AG10803 (cell line): ENCODE measurements at places on chromosomes 1 and 21.

DNA sequence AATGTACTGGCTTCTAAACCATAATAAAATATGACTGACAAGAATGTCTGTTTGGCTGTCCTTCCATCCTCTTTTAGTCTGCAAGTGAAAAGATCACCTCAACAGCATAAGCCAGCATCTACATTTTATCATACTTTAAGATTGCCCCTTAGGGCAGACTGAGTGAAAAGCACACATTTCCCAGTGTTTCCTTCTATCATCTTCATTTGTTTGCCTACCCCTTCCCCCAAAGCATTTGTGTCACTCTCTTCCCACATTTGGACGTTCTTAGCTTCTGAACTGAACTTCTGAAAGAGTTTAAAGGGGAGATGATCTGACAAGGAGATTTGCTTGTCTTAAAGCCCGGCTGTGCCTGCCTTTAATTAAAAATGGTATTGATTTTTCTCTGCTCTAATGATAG, 322.2 kb downstream of the SPATA17 start:
- no peak for DNase-seq

DNA sequence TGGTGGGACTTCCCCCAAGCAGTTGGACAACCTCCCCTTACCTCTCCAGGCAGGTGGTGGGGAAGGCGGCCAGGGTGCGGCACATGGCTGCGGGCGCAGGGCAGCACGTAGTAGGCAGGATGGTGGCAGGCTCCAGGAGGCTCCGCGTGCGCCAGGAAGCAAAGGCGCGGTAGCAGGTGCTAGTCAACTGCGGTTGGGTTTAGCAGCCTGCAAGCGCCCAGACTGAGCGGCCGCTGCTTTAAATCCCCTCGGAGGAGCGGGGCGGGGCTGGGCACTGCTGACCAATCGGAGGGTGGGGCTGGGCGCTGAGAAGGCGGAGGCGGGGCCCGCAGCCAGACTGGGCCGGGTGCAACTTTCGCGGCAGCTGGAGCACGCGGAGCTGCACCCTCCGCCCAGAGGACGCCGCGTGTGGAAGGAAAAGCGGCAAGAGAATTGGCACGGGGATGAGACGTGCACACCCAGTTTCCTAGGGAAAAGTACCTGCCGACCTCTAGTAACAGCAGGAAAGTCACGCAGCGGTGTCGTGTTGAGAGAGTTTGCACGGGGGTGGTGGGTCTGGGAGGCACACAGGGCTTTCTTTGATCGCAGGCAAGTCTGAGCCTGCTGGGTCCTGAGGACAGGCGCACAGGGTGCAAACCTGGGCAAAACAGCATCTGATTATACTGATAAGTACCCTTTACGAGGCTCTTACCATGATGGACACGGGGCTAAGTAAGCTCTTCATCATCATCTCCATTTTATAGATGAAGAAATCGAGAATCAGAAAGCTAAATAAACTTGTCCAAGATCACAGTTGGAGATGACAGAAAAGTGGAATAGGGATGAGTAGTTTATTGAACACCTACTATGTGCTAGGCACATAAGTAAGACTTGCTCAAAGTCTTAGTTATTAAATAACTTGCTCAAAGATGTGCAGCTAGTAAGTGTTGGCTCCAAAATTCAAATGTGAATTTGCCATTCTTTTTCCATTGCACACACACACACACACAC, at the start of gene RGS16:
RGS16 (minus strand) TSS at position 215 of the 990 bp plus-strand sequence; CDS start at position 85, 130 bp downstream.
- peak; percentile 69 for DNase-seq

- no peak for DNase-seq
Measured at GRCh38 chr1:179205284-179205683, 24.2 kb downstream of the ABL2 start.

DNA sequence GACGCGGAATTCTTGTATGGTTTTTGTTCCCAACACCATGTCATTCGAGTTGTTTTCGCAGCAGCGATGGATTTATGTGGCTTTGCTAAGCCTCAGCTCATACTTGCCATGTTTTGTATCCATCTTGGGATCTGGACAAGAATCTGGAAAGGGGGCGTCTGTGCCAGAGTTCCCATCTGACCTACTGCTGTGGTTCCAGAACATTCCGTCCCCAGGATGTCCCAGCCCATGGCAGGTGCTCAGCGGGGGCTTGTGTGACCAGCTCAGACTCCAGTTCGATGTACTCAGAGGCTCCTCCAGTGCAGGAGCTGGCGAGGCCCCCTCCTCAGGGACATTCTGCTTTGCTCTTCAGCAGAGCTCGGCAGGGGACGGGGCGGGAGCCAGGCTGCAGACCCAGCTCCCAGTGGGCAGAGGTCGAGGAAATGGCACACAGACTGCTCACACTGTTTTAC, 24.0 kb upstream of the ADARB1 start:
- DNase-seq = peak; percentile 71

DNA sequence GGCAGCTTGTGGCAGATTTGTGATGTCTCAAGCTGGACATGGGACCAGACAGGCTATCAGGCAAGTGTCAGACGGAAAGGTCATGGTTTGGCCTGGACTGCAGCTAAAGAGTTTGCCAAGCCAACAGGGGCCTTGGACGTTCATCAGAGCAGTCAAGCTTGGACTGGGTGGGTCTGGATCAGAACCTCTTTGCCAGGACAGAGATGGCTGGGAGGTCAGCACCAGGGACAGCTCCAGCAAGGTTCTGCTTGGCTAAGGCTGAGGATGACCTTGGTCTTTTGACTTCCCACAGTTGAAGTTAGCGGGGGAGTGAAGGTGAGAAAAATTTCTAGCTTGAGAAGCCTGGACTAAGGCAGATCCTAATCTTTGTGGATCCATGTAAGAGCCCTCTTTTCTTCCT, 68.1 kb downstream of the GRIK3 start:
- peak; percentile 3 for DNase-seq

DNA sequence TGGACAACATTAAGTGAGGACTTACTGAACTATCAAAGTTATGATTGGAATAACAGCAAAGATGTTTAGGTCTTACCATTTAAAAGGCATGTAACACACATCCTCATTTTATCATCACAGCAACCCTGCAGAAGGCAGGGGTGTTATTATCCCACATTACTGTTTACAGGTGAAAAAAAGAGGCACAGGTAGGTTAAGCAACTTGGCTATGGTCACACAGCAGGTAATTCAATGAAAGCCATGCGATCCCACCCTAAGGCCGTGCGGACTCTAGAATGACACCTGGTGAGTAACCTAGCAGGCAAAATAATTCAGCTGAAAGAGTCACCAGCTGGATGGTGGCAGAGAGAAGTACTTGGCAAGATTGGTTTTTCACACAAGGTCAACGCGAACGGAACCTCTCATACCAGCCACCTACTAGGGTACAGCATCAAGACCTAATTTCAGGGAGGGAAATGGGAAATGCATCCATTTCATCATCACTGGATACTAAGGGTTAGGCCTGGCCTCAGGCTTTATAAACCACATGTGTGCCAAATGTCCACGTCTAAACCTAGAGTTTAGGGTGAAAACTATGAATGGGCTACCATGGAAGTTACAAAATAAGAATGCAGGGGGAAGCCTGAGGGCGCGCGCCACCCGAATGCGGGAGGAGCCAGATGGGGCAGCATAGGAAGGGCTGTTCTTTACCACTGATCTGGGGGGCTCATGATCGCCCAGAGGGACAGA, 85.3 kb downstream of the SLC66A1 start:
- peak; percentile 41 for DNase-seq
